ENCODE measurements at places on chromosomes 5 and 9. TPM values are rescaled to one million over a fixed set of nuclear protein-coding genes. Genes with fewer than 3 reads are reported as not detected.

INIP gene
- 9.2 TPM for total RNA-seq

TEX48 gene
- total RNA-seq: not detected

TAL2 gene
- not detected for total RNA-seq

PSAT1 gene
- 290 TPM for total RNA-seq

TRIM7 gene
- 11.6 TPM for total RNA-seq

SLC45A2 gene
- 0.49 TPM for total RNA-seq

CAPSL gene
- total RNA-seq: not detected

FBXL17 gene
- total RNA-seq: 10.1 TPM

PHF24 gene
- not detected for total RNA-seq

SHC3 gene
- total RNA-seq: 0.03 TPM

All from A375 (cell line).